ENCODE measurements at places on chromosomes 12 and 14.

- no peak for DNase-seq
Observed at GRCh38 chr14:52821805-52822250, 30.4 kb upstream of the GNPNAT1 start.

GRCh38 chr12:2543801-2544200, 251.0 kb upstream of the FKBP4 start:
- no peak for DNase-seq

GRCh38 chr14:65356327-65356836, 56.1 kb upstream of the FUT8 start:
- no peak for DNase-seq

DNA sequence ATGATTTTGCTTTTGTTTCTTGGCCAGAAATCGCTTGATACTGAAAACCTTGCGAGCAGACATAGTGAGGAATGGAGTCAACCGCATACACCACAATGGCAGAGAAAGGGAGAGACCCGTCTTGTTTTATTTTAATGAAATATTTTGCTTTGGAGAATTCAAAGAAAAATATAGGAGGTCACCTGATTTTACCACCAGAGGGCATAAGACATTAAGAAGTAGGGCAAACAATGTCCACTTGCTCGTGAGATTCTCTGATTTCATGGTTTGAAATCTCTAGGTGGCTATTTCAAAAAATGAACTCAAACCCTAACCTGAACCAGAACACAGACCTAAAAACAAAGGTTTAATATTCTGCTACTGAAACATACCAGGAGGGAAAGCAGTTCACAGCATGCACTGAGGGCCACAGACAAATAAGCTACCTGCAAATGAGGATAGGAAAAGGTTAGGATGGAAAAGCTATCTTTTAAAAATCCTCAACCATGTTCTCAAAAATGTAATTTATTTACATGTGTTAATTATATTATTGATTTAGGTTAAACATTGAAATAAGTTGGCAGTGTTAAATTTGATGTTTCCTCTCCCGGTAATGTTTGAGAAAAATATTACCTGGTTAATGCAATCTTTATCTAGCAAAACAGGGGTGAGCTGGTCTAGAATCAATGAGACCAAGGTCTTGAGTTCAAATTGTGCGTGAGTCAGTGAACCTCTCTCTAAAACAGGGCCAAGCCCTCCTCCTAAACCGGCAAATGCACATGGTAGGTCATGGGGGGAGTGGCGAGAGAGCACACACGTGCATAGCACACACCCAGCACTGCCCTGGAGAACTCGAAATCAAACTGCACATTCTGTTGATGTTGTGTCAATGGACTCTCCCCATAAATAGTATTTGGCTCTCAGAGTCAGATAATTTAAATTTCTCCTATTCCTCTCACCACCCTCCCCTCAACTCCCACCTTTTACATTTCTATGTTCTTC, 12.5 kb downstream of the IFNG-AS1 start:
- DNase-seq = no peak

DNA sequence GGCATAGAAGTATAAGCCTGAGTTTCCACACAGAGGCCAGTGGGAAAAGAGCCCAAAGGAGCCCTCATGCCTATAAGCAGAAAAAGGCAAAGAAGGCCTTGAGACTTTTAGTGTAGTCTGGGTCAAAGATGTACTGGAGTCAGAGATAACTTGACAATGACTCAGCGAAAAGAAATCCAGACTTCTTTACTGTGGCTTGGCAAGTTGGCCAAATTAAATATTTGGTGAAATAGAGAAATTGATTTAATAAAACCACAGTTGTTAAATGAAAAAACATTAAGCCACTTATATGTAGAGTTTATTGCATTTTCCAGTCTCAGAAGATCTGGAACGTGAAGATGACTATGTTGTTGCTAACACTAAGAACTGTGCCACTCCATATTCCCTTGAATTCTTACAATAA, 105.1 kb downstream of the TMTC3 start:
- no peak for DNase-seq

GRCh38 chr12:88579161-88579517, 1.1 kb downstream of the KITLG start:
- no peak for DNase-seq

DNA sequence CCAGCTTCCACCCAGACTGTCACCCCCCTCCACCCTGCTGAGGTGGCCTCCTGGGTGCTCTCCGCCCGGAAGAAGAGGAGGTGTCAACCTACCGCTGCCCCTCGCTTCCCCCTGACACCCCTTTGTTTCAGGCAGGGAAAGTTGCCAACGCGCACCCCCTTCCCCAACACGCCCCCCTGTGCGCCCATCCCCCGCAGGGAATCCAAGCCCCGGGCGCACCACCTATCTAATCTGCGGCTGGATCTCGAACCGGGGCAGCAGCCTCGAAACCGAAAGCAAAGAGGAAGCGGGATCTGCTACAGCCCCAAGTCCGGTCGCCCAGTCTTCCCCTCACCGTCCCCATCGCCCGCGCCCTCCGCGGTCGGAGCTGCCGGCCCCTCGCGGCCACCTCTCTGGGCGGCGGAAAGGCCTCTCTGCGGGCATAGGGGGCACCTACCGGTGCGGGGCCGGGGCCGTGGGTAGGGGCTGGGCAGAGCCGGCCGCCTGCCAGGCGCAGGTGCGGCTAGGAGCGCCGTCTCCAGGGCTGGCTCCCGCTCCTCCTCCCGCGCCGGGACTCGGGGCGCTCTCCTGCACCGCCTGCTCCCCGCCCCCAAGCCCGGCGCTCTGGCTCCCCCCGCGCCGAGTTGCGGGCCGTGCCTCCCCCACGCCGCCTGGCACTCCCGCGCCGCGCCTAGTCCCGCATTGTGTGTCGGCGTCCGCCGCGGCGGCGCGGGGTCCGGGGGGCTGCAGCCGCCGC, 18.3 kb upstream of the PLEKHH1 start:
- no peak for DNase-seq

DNA sequence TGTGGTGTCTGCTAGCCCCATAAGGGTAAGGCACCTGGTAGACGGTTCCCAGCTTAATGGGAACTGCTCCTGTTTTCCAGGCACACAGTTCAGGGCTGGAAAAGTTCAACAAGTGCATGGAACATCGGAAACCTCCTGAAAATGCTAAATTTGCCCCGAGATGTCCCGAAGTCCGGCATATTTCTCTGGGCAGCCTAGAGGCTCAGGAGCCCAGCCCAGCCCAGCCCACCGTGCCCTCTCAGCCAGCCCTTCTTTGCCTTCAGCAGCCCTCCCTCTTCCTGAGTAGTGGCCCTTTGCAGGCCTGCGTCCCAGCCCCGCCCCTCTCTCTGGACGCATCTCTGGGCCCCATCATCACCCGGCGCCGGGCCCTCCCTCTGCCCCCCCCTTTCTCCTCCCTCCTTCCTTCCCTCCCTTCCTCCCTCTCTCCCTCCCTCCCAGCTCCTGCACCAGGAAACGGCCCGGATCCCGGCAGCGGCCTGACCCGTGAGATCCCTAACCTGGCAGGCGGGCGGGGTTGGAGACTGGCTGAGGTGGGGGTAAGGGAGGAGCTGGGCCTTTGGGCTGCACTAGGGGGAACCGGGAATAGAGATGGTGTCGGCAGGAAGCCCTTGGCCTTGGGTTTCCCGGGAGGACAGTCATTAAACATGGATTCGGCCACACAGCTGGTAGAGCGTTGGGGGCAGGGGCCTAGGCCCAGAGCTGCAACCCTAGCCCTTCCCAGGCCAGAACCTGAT, at the start of gene BCL2L2:
Gene BCL2L2 (plus strand): TSS at position 422 of the 734 bp plus-strand sequence. CDS start 935 bp downstream, outside the sequence.
- no peak for DNase-seq

DNA sequence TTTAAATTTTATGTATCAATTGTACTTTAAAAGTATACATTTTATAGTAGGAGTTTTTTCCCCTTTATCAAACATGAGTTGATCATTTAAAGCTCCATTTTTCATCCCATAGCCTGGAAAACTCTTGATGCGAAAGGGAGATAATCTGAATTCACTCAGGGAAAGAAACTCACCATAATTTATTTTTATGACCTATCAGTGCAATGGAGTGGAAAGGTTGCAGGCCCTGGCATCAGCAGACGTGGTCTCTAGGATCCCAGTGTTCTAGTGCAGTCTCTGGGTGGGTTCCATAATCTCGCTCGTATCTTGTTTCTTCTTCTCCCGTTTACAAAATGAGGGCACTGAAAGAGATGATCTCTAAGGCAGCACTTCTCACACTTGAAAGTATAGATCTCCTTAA, 85.0 kb downstream of the PTGER2 start:
- DNase-seq = no peak

GRCh38 chr12:12845794-12846243, 32.7 kb downstream of the DDX47 start:
- no peak for DNase-seq

DNA sequence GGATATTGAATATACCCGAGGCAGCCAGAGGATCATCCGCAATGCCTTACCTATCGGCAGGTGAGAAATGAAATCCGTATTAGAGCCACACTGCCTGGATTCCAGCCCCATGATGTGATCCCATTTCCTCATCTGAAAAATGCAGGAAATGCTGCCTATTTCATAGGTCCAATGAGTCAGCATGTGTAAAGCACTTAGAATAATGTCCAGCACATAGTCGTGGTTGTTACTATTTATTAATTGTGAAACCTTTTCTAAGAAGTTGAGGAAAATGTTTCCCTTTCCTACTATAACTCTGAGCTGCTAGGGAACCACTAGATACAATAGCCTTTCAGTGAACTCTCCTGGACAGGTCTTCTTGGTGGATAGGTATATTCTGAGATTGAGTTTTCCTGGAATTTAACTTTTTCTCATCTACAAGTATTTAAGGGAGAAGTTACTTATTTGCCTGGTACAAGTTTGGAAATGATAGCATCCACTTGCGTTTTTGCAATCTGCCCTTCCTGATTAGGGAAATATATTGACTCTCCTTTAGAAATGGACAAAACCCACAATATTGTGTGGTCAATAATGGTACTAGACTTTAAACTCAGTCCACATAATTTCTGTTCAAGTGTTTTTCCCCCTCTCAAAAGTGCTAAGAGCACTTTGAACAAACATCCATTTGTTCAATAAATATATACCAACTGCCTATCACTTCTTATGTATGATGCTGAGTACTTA, 12.2 kb downstream of the POLR3B start:
- no peak for DNase-seq

- DNase-seq = no peak
Observed at GRCh38 chr12:102408487-102409297, 71.7 kb downstream of the IGF1 start.

DNA sequence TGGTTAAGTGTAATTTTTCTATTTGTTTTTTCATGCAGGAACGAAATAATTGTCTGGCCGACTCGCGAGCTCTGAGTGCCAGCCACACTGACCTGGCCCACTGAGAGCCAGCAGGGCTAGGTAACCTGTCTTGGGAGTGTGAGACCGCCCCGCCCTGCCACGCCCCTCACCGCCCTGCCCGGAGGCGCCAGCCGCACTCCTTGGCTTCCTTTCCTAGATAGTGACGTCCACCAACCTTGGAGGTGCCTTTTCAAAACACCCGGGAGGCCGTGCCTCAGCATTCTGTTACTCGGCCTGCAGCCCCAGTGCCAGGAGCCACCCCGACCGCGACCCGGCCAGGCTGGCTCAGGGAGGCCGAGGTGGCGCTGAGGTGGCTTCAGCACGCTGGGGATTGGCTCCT, 21.7 kb downstream of the XRCC3 start:
- DNase-seq = no peak

- DNase-seq = no peak
Observed at GRCh38 chr14:79074510-79074909, 904.3 kb downstream of the NRXN3 start.
